ENCODE measurements at places on chromosomes 5 and 9. TPM values are rescaled to one million over a fixed set of nuclear protein-coding genes. Genes with fewer than 3 reads are reported as not detected.

Gene NUTM2F
- total RNA-seq: not detected

Gene WHRN
- 0.73 TPM for total RNA-seq

Gene WNK2
- 0.15 TPM for total RNA-seq

Gene NPR3
- total RNA-seq: 82.2 TPM

Gene RLN1
- total RNA-seq: 0.29 TPM

Gene SLC45A2
- not detected for total RNA-seq

Gene IFNB1
- total RNA-seq: not detected

Gene CNOT8
- 47.1 TPM for total RNA-seq

Gene PCDHGC5
- total RNA-seq: 8.1 TPM

Gene TTC23L
- under 0.01 TPM for total RNA-seq

Gene FBXL7
- 7.3 TPM for total RNA-seq

Gene EPB41L4A
- total RNA-seq: 0.29 TPM

All from smooth muscle cell of trachea (primary cell).